ENCODE measurements at places on chromosomes 3 and 15. TPM values are rescaled to one million over a fixed set of nuclear protein-coding genes. Genes with fewer than 3 reads are reported as not detected.

Gene XXYLT1
- 1.5 TPM for polyA plus RNA-seq

- no peak for DNase-seq
These were observed 851.1 kb downstream of the FHIT start for GRCh38 chr3:60399861-60400845.

DNA sequence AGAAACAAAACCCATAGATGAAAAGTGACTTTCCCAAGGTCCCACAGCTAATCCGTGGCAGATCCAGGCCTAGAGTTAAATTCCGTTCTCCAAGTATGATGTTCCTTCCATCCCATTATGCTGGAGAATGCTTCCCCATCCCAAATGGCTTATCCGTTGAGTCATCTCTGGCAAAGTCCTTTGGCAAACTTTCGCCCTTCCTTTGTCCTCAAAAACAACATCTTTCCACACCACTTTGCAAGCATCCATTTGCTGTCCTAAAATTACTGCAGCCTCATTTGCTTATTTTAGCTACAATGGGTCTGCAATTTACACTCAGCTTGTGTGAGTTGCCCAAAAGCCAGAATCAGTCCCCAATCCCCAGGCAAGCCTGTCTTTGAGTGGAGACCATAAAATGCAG lies 304.0 kb upstream of the TLE3 start:
- no peak for DNase-seq

DNA sequence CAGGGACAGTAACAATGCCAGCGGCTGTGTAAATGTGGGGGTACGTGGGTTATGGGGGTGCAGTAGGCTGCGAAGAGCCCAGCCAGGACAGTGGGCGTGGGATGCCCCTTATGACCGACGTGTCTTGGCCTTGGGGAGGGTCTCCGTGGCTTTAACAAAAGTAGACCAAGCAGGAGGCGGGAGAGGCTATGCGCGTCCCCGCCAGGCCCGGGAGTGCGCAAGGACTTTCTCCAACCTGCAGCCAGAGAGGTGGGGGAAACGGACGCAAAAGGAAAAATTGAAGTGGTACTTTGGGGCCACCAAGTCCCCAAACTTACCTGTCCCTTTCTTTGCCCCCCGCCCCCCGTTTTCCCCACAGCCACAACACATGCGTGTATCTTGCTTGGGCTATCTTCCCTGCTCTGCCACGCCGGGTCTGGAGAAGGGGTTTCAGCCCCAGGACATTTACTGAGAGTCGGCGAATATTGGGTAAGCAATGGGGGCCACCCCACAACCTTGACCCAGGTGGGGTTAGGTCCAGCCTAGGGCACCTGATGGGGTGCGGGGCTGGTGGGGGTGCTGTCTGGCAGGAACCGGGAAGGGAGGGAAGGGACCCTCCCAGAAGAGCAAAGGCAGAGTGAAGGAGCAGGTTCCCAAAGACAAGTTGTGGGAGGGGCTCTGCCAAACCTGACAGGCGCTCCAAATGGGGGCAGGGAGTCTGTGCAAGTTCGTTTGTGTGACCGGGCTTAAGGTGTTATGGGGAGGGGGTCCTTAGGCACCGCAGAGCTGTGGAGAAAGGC lies 652 bp downstream of the ISLR2 start:
- no peak for DNase-seq

DNA sequence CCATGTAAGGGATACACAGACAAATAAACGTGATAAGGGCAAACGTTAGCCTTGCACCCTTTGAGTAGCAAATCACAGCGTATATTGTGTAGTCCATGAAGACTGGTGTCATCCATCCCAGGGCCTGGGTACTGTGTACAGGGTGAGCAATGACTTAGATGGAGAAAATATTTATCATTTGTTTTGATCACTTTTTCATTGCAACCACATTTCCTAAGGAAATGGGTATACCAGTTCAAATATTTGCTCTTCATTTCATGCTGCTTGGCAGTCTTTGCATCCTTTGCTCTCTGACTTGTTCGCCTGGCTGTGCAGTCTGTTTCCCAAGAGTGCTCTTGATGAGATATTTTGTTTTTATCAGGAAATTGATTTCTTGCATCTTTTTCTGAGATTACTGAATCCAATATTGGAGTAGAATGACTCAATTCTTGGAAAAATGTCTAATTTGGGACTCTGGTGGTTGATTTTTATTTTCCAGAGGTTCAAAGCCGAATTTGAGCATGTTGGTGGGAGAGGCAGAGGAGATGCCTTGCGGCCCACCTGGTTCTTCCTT lies 424.6 kb upstream of the SEMA6D start:
- no peak for DNase-seq
